ENCODE measurements at places on chromosomes 2 and 18. TPM values are rescaled to one million over a fixed set of nuclear protein-coding genes. Genes with fewer than 3 reads are reported as not detected.

Gene MBP
- total RNA-seq: 1.8 TPM

Gene SLC14A1
- total RNA-seq: not detected

Gene RGPD3
- under 0.01 TPM for total RNA-seq

Gene FBXO48
- 0.65 TPM for total RNA-seq

Gene MBD2
- total RNA-seq: 29.1 TPM

Gene MAP3K19
- total RNA-seq: not detected

Gene LYPD6
- not detected for total RNA-seq

Gene CPS1
- 23.7 TPM for total RNA-seq

Gene GAL3ST2
- total RNA-seq: 0.64 TPM

Gene UGT1A5
- total RNA-seq: not detected

Gene SCN9A
- 1.0 TPM for total RNA-seq

Gene SLC4A3
- 4.0 TPM for total RNA-seq

Measured in epithelial cell of alveolus of lung (primary cell).